ENCODE measurements at places on chromosomes 7 and 10. TPM values are rescaled to one million over a fixed set of nuclear protein-coding genes. Genes with fewer than 3 reads are reported as not detected.

The AGMO gene
- total RNA-seq, result not detected

The GNG11 gene
- not detected for total RNA-seq

The SGMS1 gene
- 38.4 TPM for total RNA-seq

The HOXA3 gene
- total RNA-seq, result not detected

The C10orf105 gene
- 0.18 TPM for total RNA-seq

The PTPRN2 gene
- total RNA-seq, result 3.2 TPM

The SVOPL gene
- not detected for total RNA-seq

The CRHR2 gene
- total RNA-seq, result not detected

The ADRB1 gene
- 2.3 TPM for total RNA-seq

The AGFG2 gene
- 82.5 TPM for total RNA-seq

The ZNF783 gene
- 14.8 TPM for total RNA-seq

DNA sequence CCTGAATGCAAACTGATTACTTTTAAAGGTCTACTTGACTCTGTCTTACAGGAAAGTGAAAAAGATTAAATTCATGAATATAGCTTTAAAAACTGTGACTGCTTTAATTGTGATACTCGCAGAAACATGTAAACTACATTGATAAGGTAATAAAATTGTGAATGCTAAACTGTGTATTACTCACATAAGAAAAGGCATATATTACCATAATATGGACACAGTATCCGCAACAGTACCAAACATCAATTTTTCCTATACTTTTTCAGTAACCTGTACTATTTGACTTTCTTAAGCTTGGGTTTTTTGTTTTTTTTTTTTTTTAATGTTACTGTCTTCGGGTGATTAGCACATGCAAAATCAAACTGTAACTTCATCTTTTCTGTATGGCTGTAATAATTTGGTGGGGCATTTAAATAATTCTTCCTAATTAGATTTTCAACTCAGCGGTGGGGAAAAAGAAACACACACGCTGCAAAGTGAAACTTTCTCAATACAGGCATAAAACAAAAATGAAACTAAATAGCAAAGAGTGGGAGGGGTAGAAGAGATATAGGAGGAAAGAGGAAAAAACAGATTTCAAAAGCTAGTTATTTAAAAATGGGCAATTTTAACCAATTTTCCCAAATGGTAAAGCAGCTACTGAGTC is 23.2 kb downstream of the NT5C3A start:
- no peak for DNase-seq

GRCh38 chr10:7409045-7409731 is 1.6 kb downstream of the SFMBT2 start:
- peak; percentile 75 for DNase-seq

DNA sequence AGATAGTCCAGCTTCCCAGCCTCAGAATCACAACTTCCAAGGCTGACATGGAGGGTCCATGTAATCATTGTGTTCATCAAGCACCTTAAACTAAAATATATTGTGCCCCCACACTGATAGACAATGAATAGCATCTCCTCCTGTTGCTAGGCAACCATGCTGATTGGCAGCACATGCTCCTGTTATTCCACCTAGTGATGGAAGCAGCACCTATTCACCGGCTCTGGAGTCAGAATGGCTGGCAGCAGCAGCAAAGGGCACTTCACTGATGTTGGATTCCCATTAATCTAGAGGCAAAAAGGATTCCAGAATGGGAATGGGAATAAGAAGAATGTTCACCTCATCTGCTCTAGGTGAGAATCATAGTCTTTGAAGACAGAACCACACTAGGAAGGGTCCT is 55.0 kb downstream of the RELN start:
- DNase-seq, result no peak

DNA sequence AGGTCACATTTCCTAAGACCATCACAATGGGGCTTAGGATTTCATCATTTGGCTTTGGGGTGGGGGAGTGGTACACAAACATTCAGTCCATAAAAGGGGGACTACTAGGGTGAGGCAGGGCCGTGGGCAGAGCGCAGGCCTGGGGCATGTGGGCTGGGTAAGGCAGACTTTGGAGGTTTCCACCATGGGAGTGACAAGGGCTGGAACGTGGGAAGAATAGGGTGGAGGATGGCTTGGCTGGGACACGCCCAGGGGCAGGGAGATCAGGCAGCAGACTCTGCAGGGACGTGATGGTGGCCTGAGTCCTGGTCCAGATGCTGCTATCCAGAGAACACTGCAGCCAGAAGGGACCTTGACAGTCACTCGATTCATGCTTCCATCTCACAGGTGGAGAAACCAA is 24.7 kb upstream of the CRHR2 start:
- no peak for DNase-seq

- no peak for DNase-seq
Measured at GRCh38 chr7:2154121-2154520, 78.6 kb downstream of the MAD1L1 start.

DNA sequence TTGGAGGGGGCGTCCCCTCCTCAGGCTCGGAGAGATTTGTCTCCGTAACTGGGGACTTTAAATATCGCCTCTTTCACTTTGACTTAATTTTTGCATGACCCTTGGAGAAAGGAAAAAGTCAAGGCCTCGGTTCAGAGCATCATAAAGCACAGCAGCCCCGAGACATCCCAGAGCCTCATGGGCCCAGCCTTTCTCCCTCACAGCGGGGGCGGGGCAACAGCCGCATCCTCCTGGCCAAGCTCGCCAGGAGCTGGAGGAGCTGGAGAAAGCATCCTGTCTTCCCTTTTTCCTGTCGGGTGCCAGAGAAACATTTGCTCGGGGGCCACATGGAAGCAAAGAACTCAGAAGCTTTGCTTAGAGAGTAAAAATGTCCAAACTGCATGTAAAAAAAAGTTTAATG is 43.6 kb upstream of the DPYSL4 start:
- DNase-seq, result no peak

DNA sequence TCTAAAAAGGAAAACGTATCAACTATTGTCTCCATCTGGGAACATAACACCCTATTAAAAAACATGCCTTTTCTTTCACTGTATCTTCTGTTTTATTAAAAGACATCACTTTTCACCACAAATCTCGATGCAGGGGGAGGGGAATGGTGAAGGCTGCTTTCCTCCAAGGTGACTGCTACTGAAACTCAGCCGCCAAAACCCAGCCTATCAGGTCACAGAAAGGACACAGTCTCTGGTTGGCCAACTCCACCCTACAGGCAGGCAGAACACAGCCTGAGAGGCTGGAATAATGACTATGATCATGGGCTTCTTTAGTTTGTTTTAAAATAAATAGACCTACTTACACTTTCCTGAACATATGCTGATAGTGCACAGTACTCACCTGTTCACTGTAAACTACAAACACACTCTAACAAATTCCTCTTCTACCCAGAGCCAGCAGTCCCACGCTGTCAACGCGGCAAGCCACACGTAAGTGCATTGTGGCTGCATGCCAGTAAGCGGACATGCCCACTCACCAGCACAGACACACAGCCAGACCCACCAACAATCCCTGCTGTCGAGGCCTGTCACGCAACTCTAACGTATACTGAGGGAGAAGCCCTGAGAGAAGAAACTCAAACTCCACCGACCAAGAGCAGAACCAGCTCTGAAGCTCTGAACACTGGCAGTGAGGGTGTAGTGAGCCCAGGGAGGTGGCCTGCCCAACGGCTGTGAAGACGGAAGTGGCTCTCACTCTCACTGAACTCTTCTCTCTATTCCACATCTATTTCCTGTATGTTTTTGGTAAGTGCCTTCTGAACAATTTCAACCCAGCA is 41.8 kb downstream of the NCAPG2 start:
- peak; percentile 58 for DNase-seq

DNA sequence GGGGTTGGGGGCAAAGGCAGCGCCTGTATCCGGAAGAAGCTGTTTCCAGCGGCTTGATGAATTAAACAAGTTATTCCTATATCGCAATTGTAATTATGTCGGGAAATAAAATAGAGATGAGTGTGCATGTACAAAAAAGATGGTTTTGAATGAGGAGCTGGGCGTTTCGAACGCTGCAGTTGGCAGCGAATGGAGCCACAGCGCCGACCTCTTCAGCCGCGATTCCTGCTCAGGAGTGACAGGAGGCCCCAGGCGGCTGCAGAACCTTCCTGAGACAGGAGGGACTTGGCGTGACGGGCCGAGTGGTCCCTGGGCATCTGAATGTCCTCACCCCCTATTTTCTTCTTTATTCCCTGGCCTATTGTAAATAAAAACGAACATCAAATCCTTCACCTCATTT is 184.9 kb downstream of the DNAJB6 start:
- DNase-seq, result no peak

GRCh38 chr7:35975851-35976454 is 175.1 kb downstream of the SEPTIN7 start:
- DNase-seq, result peak; percentile 60

DNA sequence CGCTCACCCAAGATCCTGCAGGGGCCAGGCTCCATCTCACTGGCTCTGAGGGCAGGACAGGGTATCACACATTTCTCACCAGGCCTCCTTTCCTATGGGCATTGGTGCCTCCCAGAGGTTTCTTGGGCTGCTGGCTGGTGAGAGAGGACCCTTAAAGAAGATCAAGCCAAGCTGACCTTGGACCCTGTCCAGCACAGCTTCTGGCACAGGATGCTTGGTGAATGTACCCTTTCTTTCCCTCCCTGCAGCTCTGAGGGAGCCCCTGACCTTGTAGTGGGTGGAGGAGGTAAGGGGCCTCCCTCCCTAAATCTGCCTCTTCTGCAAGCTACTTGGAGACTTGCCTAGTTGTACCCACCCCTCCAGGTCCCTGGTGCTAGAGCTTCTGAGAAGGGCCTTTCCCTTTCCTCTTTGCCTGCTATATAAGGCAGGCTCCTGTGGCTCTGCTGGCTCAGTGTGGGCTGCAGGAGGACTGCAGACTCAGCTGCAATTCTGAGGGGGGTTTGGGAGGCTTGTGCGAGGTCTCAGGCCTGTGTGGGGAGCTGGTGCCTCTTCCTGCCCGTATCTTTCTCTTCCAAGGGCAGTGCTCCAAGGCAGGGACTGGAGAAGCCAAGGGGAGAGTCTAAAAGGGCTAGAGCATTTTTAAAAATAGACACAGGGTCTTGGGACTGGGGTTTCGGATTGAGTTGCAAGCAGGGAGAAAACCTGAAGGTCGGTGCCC is 11.7 kb upstream of the TRIM8 start:
- no peak for DNase-seq

GRCh38 chr10:43265799-43266721 is 805 bp downstream of the RASGEF1A start:
- DNase-seq, result peak; percentile 68

- DNase-seq, result no peak
Measured at GRCh38 chr7:142452791-142453190, 194.9 kb upstream of the PRSS58 start.

GRCh38 chr10:9999627-10000026 is 1018.0 kb upstream of the CELF2 start:
- DNase-seq, result no peak

GRCh38 chr7:154347700-154348266 is 295.6 kb downstream of the DPP6 start:
- no peak for DNase-seq

- no peak for DNase-seq
Measured at GRCh38 chr7:91080351-91080750, 183.9 kb upstream of the FZD1 start.

DNA sequence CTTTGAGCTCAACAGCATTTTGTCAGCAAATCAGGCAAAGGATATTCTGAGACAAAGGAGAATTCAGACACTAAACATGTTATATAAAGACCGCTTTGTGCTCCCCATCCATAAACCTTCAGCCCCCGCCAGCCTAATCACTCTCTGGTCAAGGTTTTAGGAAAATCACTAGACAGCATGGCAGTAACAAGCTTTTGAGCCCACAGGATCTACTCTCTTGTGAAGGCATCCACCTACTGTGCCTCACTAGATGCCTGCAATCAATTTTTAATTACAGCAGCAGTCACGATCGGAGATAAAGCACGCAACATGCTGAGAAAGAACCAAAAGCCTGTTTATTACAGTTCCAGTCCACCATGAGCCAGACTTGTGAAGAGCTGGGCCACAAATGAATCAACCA is 19.1 kb downstream of the PDE1C start:
- DNase-seq, result no peak

DNA sequence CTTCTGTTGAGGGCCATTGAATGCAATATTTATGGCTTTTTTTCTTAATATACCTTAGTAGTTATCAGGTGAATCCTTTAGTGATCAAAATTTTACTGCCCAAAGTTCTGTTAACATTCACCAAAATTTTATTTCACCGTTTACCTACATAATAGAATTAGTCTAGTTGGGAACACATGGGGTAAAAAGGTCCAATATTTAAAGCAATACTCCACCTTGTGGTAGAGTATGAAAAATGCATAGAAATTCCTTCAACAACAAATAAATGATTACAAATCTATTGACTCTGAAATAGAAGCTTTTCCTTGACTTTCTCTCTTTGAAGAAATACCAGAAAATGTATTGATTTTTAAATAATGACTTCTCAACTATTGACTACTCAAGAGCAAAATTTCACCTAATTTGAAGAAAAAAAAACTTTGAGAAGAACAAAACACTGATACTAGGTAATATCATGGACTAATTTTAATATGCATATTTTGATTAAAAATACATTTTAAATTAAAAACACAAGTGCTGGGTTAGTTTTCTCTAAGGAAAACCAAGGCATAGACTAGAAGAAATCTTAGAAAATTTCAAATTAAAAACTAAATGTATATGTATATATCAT is 43.3 kb downstream of the POLR1F start:
- DNase-seq, result no peak

DNA sequence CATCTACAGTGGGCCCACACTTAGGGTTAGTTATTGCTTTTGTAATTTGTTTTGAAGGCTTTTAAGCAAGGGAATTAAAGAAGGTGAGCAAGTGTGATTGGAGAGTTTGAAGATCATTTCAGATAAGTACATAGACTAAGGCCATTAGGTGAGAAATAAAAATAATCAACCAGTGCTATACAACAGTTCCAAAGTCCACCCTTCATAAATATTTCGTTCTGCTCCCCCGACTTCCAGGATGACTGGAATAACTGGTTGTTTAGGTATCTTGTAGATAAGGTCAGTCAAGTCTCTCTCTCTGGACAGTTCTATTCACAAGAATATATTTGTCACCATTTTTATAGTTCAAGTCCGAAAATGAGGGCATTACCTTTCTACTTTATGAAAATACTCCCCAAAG is 98.0 kb upstream of the MBL2 start:
- no peak for DNase-seq

- DNase-seq, result no peak
Measured at GRCh38 chr10:13770760-13771493, 184.2 kb downstream of the PRPF18 start.

- DNase-seq, result no peak
Measured at GRCh38 chr10:70007116-70007820, 45.4 kb upstream of the MACROH2A2 start.

DNA sequence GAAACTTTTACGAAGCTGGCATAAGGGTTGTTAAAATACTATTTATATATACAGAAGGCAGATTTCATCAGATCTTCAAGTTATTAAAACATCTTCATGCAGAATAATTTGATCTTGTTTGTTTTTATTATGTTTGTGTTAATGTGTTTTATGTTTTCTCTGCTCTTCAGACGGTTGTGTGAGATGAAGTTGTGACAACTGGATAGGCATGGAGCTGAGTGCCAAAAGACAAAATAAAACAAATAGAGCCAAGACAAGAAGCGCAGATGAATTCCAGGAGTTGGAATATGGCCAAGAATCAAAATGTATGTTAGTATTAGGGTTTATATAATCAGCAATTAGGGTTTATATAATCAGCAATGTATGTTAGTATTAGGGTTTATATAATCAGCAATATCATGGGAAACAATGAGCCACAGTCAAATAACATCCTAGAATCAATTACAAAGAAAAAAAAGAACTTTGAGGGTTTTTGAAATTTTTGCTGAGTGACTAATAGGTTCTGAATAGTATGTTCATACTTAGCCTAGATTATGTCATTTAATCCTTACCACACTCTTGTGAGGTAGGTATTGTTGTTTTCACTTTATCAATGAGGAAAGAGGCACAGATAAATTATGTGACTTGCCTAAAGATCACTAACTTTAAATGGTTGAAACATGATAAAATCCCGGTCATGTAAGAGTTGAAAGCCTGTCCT is 488.0 kb upstream of the STEAP1 start:
- DNase-seq, result no peak
